CD14-positive monocyte (primary cell): ENCODE measurements at places on chromosomes 5 and 9. TPM values are rescaled to one million over a fixed set of nuclear protein-coding genes. Genes with fewer than 3 reads are reported as not detected.

GRCh38 chr9:10566848-10567247 is 46.0 kb downstream of the PTPRD start:
- no peak for DNase-seq

GRCh38 chr9:134648701-134649530 is 7.3 kb downstream of the COL5A1 start:
- DNase-seq, result no peak

GRCh38 chr9:16970321-16970720 is 99.9 kb upstream of the BNC2 start:
- no peak for DNase-seq

DNA sequence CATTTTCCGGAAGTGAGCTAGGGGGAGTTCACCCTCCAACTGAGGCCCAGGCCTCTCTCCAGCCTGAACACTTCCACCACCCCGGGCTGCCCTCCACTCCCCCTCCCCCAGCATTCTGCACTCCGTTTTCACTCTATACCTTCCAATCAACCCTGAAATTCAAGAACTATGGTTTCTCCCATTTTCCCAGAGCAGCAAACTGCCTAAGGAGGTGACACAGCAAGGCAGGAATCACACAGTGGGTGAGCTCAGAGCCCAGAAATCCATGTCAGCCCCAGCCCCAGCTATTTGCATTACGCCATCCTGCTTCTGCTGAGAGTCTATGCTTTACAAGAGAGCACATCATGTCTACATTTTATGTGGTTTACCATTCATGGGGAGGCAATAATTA is 11.9 kb downstream of the MSX2 start:
- no peak for DNase-seq

DNA sequence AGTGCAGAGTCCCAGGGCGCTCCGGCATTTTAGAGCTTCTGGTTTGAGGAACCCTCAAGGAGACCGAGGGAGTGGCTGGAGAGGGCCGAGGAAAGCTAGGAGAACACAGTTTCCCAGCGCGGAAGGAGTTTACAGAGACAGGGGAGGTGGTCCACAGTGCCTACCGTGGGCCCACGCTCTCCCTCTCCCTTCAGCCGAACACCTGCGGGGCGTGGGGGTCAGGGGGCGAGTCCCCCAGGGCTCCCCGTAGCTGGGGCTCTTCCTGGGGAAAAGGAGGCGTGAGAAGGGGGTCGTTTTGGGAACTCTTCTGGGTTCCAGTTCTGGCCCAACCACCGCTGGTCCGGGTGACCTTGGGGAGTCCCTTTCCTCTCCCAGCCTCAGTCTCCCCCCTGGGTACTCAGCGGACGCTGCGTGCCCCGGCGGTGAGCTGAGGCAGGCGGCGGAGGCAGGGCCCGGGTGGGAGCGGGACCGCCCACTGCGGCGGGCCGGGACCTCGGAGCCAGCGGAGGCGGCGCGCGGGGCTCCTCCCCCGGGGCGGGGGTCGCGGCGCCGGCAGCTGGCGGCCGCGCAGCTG is 368 bp upstream of the FRMPD1 start:
- no peak for DNase-seq

- DNase-seq, result no peak
Observed at GRCh38 chr9:135732569-135733257, 30.7 kb downstream of the KCNT1 start.

DNA sequence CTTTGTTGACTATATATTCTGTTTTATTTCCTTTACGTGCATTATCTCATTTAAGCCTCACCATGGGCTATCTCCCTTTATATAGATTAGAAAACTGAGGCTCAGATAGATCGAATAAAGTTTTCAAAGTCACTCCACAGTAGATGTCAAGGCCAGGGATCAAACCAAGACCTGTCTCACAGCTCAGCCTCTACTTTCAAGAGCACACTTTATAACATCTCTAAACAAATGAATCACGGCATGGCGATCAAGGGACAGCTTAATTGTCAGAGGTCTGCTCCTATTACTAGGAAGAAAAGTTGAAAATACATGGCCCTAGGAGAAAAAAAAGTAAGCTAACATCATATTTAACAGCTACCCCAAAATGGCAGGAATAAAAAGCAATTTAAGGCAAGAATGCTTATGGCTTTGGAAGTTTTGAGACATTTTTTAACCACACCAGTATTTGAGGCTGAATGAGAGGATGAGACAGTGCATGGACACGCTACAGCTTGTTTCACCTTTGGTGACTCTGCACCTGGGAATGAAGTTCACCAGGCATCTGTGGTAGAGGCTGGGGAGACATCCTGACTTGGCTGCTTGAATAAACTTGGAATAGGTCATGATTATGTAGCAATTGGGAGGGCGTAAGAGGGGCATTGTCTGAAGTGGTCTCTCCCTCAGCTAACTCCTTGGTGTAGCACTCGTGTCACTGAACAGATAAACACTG is 486.8 kb upstream of the WWC1 start:
- DNase-seq, result no peak

DNA sequence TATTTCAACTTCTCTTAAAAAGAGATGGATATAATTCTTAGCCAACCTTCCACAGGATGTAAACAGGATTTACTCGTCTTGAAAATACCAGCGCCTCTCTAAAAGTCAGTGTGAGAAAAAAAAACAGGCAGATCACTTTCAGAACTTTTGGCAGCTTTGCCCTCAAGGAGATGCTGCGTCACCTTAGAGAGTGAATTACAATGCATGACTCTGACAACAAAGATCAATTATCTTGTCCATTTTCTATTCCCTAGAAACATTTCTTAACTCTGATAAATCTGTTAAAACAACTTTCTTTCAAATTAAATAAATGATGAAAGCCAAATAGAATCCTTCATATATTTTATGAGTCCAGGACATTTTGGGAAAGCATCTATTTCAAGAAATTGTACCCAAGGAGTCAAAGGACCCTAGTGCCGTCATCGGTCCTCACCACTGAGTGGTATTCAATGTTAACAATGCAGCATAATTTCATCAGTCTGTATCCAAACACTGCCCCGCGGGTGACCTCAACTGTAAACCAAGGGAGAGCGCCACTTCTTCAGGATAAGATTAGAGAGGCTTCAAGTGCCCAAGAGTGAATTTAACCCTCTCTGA is 536.0 kb downstream of the PDE4D start:
- no peak for DNase-seq

GRCh38 chr5:3601911-3602782 is 6.5 kb downstream of the IRX1 start:
- DNase-seq, result no peak

DNA sequence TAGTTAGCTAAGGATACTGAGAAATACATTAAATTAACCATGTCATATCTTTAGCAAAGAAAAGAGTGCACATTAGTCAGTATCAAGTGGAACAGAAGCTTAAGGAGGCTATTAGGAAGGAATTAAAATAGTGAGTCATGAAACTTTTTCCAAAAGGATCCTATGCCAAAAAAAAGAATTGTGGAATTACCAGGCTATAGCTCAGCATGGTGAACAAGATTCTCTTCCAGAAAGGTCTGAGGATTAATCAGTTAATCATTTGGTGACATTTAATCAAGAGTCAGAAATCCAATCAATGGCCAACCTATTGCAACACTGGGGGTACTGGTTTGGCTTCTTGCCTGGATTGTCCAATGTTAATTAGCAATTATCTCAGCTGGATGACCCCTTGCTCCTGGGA is 244.5 kb upstream of the NMUR2 start:
- no peak for DNase-seq

- DNase-seq, result no peak
Observed at GRCh38 chr5:38660194-38660668, 103.8 kb upstream of the LIFR start.

DNA sequence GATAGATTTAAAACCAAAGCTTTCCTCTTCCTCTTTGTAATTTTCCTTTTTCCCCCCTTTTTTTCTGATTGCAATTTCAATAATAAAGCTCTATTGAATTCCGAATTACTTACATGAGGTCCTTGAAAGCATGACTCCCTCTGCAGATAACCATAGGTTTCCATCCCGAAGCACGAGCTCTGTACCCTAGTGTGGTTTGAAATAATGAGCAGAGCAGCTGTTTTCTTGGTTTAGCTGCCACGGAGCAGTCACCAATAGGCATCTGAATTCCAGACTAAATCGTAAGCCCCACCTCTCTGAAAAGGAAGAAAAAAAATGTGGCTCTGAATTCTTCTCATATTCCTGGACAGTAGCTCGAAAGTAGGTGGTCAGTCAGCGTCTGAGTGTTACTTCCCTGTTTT is 18.5 kb upstream of the GNE start:
- no peak for DNase-seq

DNA sequence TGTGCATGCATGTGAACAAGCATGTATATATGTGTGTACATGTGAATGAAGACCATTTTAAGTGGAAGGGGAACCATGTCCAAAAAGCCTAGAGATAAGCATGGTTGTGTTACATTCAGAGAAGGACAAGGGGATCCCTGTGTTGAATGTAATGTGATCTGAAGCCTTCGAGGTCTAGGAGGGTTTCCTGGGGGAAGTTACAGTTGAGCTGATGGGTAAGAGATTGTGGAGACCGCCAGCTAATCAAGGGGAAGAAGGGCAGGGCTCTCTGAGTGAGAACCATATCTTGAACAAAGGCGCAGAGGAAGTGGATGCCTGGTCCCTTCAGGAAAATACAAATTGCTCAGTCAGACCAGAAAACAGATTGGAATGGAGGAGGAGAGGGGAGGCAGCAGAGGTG is 45.5 kb upstream of the TNFSF15 start:
- DNase-seq, result no peak

DNA sequence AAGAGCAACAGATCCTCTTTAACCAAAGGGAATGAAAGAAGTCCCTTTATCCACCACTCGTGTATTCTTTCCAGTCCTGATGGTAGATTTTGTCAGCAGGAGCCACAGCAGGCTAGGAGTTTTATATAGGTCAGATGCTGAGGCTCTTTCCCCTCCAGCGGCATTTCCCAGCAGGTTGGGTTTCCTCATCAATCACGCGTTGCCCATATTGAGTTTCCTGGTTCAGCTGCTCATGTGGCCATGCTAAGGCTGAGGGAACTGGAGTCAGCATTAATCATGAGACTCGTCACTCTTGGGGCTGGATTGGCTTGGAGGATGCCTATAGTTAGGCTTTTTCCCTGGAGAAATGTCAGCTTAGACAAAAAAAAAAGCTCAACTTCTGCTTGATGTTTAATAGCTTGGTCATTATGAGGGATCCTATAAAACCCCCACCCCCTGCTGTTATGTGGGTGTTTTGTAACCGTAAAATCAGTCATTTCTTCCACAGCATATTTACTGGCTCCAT is 193.4 kb upstream of the GAS1 start:
- no peak for DNase-seq

- DNase-seq, result no peak
Observed at GRCh38 chr5:122392824-122393223, 80.8 kb downstream of the SNCAIP start.

DNA sequence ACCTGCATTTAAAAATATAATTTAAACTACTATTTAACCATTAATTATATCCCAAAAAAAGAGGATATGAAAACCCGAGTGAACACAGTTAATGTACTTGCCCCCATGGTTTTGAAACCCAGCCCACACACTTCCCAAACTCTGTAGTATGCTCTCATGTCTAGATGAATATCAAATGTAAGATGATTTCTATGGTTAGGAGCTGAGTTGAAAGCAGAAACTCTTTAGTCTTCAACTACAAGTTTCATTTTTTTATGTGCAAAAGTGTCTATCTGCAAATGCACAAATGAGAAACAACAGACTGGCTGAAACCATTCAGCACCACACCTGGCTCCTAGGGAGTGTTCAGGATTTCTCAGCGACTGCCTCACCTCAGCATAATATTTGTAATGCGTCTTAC is 183.3 kb downstream of the SEMA5A start:
- no peak for DNase-seq

DNA sequence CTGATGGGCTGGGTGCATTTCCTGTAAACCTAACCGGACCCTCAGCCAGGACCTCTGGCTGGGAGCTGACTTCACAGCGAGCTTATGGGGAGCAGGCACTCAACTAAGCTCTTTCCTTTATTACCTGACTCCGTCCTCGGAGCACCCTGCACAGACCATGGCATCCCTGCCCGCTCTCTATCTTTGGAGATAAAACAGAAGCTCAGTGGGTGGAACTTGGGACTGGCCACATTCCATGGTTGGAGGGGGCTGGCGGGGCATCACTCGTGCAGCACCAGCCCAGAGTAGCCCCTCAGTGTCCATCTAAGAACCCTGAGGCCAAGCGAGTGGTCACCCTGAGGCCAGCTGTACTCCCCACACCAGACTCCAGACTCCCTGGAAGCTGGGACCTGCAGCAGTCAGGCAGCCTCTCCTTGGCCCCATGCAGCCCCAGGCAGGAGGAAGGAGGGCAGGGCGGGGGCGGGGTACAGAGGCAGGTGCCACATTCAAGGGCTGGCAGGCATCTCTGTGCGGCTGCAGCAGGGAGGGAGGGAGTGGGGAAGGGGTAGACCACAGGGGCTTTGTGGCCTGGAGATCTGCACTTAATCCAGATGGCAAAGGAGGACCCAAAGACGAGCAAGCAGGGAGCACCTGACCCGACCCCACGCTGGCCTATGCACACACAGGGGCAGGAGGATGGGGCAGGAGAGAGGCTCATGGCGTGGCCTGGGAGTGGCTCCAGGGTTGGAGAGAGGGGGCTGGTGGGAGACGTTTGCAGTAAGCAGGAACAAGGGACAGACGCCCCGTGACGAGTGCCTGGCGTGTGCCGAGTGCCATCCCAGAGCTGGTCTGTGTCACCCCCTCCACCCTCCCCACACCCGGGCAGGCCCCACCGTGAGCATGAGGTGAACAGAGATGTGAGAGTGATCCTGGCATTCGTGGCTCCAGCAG is 26.1 kb downstream of the GLT6D1 start:
- DNase-seq, result no peak

Gene GKAP1
- polyA plus RNA-seq, result 1.4 TPM

Gene CNTNAP3B
- polyA plus RNA-seq, result not detected

Gene FSTL4
- polyA plus RNA-seq, result not detected

Gene IL13
- not detected in 2 replicates for polyA plus RNA-seq

Gene PCDHAC1
- not detected for polyA plus RNA-seq

Gene EPB41L4B
- polyA plus RNA-seq, result not detected in 2 replicates

Gene HEMGN
- polyA plus RNA-seq, result 0.18 TPM

Gene GPR151
- polyA plus RNA-seq, result not detected in 2 replicates

Gene FEM1C
- 2.5 TPM for polyA plus RNA-seq

Gene GLRA1
- not detected in 2 replicates for polyA plus RNA-seq
